Activated CD4-positive, alpha-beta T cell treated with anti-CD3 and anti-CD28 coated beads, Interleukin-2, amount 50 U/mL, for 48 hours (primary cell): ENCODE measurements at places on chromosomes 7 and 10.

DNA sequence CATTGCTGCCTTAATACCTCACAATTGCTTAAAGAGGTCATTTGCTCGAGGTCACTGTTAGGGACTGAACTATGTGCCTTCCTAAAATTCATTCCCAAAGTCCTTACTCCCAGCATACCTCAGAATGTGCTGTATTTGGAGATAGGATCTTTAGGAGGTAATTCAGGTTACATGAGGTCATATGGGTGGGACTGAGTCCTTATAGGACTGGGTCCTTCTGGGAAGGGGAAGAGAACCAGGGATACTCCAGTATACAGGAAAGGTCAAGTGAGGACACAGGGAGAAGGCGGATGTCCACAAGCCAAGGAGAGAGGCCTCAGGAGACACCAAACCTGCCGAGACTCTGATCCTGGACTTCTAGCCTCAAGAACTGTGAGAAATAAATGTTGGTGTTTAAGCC lies 253.3 kb downstream of the PRPF18 start:
- DNase-seq, result no peak

DNA sequence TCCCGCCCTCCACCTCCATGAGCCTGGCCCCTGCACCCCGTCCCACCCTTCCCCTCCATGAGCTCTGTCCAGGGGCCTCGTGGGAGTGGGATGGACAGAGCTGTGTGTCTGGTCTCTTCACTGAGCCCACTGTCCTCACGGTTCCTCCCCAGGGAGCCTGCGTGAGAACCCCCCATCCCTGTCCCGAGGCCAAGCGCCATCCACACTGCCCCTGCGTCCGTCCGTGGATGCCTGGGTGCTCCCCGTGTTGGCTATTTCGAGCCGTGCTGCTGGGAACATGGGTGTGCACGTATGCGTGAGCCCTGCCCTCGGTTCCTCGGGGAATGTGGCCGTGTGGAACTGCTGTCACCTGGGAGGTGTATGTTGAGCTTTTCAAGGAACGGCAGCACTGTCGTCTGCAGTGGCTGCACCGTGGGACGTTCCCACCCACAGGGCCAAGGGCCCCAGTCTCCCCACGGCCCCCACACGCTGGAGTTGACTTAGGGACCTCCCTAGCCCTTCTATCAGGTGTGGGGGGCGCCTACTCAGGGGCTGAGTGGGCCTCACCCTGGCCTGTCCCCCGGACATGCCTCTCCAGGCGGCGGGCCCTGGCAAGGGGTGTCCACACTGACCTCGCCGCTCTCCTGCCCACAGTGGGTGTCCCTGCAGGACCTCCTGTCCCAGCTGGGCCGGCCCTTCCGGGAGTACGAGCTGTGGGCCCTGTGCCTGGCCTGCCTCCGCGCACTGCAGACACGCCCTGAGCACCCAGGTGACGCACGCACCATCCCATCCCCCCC lies 28.1 kb downstream of the KNDC1 start:
- no peak for DNase-seq

DNA sequence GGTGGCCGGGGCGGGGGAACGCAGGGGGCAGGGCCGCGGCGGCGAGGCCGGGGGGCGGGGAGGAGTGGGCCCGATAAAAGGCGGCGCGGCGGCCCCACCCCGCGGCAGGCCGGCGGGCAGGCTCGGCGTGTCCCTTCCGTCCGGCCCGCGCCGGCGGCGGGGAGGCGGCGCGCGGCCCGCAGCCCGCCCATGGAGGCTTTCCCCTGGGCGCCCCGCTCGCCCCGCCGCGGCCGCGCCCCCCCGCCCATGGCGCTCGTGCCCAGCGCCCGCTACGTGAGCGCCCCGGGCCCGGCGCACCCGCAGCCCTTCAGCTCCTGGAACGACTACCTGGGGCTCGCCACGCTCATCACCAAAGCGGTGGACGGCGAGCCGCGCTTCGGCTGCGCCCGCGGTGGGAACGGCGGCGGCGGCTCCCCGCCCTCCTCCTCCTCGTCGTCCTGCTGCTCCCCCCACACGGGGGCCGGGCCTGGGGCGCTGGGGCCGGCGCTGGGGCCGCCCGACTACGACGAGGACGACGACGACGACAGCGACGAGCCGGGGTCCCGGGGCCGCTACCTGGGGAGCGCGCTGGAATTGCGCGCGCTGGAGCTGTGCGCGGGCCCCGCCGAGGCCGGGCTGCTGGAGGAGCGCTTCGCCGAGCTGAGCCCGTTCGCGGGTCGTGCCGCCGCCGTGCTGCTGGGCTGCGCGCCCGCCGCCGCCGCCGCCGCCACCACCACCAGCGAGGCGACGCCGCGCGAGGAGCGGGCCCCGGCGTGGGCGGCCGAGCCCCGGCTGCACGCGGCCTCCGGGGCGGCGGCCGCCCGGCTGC lies at the start of gene NANOS1:
Gene NANOS1, plus strand, starts transcription at position 102 of the 808 bp plus-strand sequence. Its CDS starts 88 bp downstream, at position 190.
- peak; percentile 26 for DNase-seq

DNA sequence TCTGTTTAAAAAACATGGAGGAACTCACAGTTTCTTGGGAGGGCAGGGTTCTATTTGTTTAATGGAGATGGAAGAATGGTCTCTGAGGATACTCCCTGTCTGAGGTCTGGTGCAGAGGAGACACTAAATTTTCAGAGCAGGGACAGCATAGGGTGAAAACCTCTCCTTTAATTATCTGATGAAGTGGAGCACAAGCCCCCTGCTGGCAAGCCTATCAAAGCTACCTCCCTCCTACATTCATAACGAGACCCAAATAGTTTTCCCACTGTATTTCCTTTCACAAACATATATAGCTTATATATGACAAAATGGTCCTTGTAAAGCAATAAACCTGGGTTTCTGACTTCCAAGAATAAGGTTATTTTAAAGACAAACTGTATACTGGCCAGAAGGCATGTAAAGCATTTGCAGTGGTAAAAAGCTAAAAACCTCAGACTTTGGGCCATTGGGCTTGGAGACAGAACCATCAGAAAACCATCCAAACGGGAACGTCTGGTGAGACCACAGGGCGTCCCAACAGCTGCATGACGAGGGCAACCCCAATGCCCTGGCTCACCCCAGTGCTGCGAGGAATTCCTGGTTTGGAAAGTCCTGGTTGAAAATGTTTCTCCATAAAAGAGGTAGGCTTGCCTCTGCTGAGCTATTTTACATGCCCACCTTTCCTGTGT lies 201.3 kb downstream of the FANK1 start:
- no peak for DNase-seq

GRCh38 chr7:17506596-17506995 lies 208.1 kb downstream of the AHR start:
- no peak for DNase-seq

GRCh38 chr10:117668327-117669008 lies 125.9 kb downstream of the EMX2 start:
- DNase-seq, result no peak

DNA sequence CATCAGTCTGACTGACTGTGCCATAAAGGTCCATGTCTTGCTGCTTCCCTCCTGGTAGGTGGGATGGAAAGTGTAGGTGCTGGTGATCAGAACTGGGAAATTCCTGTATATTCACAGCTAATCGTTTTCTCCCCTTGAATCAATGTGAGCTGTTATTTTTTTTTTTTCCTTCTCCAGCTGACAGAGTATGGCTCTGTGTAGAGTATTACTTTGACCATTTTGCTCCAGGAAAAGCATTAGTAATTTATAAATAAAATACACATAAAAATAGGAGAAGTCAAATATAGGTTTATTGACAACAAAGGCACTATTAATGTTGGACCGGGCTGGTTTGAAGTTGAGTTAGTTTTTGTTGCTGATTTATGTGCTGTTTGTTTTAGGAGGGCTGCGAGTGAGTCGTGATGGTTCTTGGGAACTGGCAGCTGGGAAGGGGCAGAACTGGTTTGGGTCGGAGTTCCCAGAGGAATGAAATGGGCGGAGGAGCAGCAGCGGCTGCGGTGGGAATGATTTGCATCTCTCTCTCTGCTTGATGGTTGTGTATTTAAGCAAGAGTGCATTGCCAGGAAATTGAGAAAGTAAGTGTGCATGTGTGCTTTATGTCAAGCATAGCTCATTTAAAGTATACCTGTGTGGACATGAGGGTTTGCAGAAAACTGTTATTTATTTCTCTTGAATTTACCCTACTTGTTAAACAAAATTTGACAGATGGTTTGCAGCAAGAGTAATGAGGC lies 80.9 kb downstream of the LRMDA start:
- no peak for DNase-seq

- DNase-seq, result no peak
These were observed 102.6 kb upstream of the TBX20 start for GRCh38 chr7:35356495-35356894.

- no peak for DNase-seq
These were observed 10.0 kb upstream of the SGPL1 start for GRCh38 chr10:70805619-70806215.

DNA sequence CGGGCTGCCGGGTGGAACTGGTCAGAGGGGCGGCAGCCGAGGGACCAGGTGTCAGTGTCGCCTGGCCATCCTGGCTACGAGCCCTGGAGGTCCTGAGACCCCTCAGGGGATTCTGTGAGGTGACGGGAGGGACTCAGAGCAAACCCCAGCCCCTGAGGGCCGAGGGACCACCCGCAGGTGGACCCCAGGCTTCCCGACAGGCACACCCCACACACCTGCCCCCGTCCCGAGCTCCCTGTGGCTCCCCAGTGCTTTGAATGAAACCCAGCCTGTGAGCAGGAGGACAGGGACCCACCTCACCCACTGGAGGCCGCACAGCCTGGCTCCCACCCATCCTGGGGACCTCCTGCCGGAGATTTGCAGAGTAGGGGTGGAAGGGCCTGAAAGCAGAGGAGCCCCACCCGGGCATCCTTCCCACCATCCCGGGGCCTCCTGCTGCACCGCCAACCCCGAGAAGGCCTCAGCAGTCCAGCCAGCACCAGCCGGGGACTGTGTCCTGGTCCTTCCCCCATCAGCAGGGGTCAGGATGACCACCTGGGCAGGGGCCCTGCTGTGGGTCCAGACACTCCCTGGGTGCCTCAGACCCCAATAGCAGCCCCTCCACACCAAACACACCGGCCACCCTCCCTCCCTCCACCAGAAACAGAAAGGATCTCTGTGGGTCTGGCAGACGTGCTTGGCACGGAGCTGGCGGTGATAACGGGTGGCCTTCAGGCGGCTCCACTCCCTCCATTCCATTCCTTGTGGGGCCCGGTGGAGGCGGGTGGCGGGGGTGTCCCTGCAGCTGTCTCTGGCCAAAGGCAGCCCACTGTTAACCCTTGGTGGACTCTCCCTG lies 13.9 kb downstream of the VENTX start:
- DNase-seq, result no peak

GRCh38 chr10:7872041-7872442 lies 53.7 kb downstream of the TAF3 start:
- no peak for DNase-seq

DNA sequence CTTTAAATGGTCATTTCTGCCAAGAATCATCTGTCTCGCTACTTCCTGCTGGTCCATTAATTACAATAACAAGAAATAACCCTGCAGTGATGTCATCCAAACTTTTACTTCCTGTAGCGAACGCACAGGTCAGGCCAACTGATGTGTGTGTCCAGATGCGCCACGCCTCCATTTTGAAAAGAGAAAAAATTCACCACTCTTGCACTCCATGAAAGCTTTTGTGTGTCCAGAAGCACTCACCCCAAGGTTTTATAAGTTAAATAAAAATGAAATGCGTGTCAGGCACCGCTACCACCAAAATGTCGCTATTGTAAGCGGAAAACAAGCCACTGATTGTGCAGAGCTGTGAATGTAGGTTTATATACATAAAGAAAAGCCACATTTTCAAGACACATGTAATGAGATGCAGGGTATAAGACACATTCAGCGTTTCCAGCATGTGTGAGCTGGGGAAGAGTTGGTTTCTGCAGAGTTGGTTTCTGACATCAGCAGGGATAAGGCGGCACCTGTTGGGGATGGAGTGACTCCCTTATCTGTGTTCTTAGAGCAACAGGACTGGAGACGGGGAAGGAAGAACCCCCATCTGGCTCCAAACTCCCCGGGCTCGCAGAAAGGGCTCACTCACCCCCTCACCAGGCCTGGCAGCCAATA lies 83.3 kb downstream of the CTBP2 start:
- no peak for DNase-seq

- no peak for DNase-seq
These were observed 36.1 kb upstream of the BET1 start for GRCh38 chr7:94040254-94040653.

GRCh38 chr7:127755521-127755920 lies 103.5 kb downstream of the SND1 start:
- DNase-seq, result no peak

GRCh38 chr7:51344406-51345138 lies 28.0 kb upstream of the COBL start:
- no peak for DNase-seq

DNA sequence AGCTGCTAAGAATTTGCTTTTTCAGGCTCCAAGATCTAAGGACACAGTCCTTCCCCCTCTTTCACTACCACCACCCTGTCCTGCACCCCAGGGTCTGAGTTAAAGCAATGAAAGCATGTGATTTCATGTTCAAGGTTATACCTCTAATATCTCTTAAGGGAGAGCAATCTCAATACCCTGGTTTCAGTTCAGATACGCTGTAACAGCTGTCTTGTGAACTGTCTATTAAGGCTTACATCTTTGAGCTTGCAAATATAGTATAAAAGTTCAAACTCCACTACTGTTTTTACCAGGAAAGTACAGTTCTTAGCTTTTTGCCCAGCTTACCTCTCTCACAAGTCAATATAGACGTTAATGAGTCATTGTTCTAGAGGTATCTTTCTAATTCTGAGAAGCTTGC lies 2.6 kb downstream of the CPVL start:
- no peak for DNase-seq

DNA sequence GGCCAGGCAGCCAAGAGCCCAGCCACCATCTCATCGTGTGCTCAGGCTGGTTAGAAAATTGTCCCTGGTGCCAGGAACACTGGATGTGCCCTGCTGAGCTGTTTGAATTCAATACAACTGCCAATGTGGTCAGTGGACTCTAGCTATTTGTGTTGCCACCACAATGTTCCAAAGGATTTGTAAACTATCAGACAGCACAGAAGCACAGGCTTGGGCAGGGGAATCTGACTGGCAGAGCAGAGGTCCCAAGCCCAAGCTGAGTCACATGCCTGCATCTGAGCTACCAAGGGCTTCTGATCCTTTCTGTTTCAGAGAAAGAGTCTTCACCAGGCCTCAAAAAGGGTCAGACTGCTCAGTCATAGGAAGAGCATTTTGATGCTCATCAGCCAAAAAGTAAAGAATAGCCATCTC lies 232.1 kb upstream of the SEMA3C start:
- DNase-seq, result no peak

DNA sequence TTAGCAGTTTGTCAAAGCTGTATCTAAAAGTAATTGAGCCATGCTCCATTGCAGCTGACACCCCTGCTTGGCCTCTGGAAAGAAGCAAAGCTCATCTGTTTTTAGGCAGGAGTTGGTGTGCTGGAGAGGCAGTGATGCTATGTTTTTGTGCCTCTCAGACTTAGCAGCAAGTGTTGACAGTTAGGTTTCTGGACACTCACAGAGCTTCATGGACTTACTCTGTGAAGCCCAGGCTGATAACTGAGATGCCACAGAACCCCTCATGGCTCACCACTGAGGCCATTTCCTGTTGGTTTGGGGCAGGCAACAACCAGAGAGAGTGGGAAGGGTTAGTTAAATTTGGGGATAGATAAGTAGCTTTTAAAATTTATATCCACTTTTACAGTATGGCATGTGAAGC lies 59.8 kb downstream of the BTAF1 start:
- no peak for DNase-seq

GRCh38 chr10:37681617-37681999 lies 175.8 kb downstream of the ZNF248 start:
- DNase-seq, result no peak
